ENCODE measurements at places on chromosomes 16 and 17.

DNA sequence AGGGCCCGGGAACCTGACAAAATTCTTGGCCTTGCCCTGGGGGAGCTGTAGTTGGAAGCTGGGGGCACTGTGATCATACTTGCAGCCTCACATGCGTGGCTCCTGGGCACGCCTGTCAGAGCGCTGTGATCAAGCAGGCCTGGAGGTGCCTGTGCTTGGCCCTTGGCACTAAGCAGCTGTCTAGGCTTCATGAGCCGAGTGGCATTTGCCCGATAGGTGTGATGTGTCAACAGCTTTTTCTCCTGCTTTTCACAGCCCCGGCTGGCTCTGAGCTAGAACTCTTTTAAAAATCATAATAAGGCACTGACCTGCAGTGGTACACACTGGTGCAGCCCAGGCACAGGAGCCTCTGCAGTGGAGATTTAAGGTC lies 113.8 kb downstream of the SOCS1 start:
- no peak for DNase-seq

GRCh38 chr16:21224800-21225199 lies 8.7 kb upstream of the ANKS4B start:
- no peak for DNase-seq

DNA sequence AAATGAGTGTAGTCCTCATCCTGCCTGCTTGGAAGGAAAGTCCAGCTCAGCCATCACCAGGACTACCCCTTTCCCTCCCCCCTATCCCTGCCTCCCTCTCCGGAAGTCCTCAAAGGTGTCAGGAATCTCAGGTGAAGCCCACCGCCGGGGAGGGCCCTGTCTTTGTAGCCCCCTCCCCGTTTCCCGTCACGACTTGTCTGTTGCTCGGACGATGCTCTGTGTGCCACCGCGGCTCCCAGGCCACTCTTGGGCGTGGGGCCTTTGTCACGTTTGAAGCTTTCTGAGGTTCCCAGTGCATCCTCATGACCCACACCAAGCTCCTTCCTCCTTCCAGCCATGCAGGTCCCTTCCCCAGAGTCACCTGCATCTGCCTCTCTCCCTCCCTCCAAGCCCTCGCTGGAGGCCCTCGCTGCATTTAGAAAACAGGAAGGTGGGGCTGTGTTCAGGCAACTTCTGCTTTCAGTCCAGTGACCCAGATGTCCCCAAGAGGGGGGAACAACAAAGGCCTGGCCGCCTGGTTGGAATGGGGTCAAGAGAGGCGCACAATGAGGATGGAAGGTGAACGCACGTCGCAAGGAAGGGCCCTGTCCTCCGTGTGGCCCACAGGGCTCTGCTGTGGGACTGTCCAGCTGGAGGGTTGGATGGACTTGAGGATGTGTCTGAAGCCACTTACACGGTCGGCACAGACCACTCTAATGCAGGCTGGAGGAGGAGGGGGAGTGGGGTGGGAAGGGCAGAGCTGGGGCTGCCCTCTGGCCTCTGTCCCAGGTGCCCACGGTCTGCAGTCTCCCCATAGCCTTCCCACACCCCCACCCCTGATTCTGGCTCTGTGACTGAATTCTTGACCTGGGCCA lies 59.9 kb downstream of the OR1D5 start:
- no peak for DNase-seq

DNA sequence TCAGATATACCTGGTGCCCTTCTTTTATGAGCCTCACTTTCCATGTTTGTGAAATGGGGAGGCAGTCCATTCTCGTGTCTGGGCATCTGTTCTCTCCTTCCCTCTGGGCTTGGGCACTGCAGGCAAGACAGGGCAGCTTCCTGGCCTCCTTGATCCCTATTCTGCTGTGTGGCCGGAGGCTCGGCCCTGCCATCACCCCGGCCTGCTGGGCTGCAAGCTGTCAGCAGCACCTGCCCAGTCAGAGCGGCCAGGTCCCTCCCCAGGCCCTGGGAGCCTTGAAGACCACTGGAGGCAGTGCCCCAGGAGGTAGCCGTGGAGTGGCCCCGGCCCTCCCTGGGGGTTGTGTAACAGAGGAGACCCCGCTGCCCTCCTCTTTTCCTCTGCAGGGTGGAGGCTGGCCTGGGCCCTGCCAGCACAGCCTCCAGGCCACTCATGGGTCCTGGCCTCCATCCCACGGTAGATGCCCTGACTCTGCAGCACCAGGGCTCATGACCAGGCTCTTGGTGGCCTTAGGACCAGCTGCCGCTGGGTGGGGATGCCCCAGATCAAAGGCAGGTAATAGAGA lies 9.2 kb downstream of the KCNJ12 start:
- DNase-seq: no peak

DNA sequence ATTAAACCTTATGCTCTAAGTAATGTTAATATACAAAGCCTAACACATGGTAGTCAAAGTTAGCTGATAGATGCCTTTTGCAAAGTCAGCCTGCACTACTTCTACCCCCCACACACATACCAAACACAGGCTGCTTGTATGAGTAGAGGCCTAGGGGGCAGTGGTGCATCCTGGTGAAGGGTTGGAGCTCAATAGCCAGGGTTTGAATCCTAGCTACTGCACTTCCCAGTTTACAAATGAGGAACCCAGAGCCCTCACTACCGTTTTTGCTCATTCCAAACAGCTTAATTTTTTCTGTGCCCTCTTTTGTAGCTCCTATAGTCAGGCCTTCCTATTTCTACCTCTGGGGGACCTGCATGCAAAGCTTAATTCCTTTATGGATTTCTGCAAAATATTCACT lies 18.9 kb upstream of the HYDIN start:
- no peak for DNase-seq

- no peak for DNase-seq
These were observed 44.4 kb downstream of the HAPSTR1 start for GRCh38 chr16:9135797-9136196.

GRCh38 chr16:87838643-87839541 lies 30.4 kb downstream of the SLC7A5 start:
- no peak for DNase-seq
